Sigmoid colon (tissue), 7 donors: ENCODE measurements at places on chromosomes 3 and 15. TPM values are rescaled to one million over a fixed set of nuclear protein-coding genes. Genes with fewer than 3 reads are reported as not detected.
A peak's percentile ranks its signal among the peaks of the same experiment; 100 is the strongest.

DNA sequence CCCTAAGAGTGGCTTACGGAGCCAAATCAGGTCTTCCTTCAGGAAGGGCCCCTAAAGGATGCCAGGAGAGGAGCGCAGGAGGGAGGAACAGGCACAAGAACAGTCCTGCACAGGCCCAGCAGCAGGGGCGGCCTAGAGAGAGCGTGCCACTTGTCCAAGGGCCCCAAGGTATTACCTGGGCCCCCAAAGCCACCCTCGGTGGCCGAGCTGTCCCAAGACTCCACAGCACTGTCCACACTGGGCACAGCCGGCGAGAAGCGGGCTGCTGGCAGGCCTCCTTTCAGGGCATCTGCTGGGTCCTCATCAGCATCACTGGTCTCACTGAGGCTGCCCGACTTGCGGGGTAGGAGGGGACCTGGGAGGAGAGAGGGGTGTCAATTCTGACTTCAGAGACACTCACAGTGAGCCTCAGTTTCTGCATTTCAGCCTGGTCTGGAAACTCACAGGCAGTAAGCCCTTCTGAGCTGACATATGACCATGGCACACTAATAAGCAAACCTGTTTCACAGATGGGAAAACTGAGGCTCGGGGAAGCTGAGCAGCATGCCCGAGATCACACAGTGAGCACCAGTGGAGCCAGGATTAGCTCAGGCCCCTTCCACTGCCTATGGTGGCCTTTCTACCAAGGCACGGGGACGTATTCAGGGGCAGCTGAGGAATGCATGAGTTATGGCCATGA, 33.4 kb downstream of the GRIP2 start:
- DNase-seq, result peak; percentile 34
- peaks cover 6% of the 10 kb centered on the region for H3K4me1 ChIP-seq
- no peak overlapping the region for H3K27ac ChIP-seq
- H3K36me3 ChIP-seq, result no peaks in the 10 kb centered on the region

GRCh38 chr15:22952796-22953579, 27.2 kb downstream of the CYFIP1 start:
- DNase-seq, result peak; percentile 63
- H3K4me1 ChIP-seq, result peaks cover 83% of the 10 kb centered on the region
- no peak overlapping the region for H3K4me3 ChIP-seq
- H3K27ac ChIP-seq, result peak overlapping the region; percentile 77
- no peaks in the 10 kb centered on the region for H3K27me3 ChIP-seq

DNA sequence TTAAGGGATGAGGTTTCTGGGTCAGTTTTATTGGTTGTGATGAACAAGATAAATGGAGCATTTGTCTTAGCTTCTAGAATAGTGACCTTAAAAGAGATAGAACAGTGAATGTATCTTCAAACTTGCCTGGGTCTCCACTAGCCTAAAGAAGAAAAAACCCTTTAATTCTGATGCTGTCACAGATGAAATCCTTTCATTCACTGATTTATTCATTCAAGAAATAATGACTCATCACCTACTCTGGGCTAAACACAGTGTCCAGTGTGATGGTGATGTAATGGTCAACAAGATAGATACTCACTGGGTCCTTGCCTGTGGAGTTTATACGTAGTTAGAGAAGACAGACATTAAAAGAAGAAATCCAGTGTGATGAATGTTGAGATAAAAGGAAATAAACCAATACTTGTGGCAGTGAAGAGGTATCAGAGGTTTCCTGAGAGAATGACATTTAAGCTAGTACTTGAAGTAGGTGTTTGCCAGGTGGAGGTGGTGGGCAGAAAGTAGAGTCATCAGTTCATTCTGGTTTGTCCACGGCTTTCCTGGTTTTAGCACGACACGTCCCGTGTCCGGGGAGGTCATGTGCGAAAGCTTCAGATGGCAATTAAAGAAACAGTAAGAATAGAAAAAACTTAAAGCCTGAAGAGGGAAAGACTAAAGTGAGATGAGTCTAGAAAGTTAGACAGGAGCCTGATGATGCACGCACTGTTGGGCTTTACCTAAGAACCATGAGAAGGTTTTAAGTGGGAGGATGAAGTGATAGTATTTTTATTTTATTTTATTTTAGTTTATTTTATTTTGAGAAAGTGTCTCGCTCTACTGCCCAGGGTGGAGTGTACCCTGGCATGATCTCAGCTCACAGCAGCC, 18.5 kb downstream of the PAK2 start:
- H3K4me1 ChIP-seq, result no peaks in the 10 kb centered on the region
- no peak overlapping the region for H3K27ac ChIP-seq
- no peak overlapping the region for H3K4me3 ChIP-seq
- H3K27me3 ChIP-seq, result no peaks in the 10 kb centered on the region
- no peaks in the 10 kb centered on the region for H3K36me3 ChIP-seq
- no peak for DNase-seq

DNA sequence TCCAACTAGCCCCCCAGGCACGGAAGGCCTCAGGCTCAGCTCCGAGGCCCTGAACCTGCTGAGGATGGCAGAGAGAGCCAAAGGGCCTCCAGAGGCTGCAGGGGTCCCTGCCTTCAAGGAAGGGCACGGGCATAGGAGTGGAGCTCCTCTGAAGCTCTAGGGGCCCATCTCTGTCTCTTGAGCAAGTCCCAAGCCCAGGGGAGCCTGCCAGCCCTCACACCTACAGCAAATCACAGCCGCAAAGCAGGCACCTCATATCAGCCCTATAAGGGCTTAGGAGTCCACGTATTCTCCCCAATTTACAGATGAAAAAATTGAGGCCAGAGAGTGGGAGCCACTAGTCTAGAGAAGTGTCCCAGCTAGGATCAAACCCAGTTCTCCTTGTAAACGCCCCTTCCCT, 14.2 kb downstream of the PSTPIP1 start:
- no peaks in the 10 kb centered on the region for H3K4me1 ChIP-seq
- no peak overlapping the region for H3K4me3 ChIP-seq
- no peaks in the 10 kb centered on the region for H3K36me3 ChIP-seq
- no peaks in the 10 kb centered on the region for H3K27me3 ChIP-seq
- no peak overlapping the region for H3K27ac ChIP-seq

DNA sequence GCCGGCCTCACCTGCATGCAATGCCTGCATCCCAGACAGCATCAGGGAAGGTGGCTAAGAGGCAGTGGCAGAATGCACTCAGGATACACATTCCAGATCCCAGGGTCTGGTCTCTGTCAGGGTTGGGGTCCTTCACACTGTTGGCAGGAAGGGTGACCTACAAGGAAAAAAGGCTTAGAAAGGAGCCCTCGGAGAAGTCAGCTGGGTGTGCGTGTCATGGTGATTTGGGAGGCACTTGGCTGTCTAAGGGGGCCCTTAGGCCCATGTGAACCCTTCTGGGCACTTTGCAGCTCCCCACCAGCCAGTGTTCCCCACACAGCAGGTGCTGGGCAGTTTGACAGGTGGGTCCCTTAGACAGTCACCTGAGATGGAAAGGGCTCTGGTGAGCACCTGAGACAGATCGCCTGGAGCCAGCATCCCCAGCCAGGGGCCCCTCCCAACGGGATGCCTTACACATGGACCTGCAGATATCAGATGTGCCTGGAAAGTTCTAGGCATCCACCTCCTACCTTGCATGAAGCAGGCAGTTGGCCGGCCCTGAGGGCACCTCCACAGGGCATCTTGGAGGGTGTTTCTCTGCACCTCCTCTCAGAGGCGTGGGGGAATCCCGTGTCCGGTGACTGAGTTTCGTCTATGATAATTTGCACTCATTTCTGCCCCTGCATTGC, 131.6 kb downstream of the LRRK1 start:
- peak; percentile 39 for DNase-seq
- peaks cover 66% of the 10 kb centered on the region for H3K36me3 ChIP-seq
- no peaks in the 10 kb centered on the region for H3K27me3 ChIP-seq
- H3K27ac ChIP-seq, result no peak overlapping the region
- H3K4me1 ChIP-seq, result no peaks in the 10 kb centered on the region
- no peak overlapping the region for H3K4me3 ChIP-seq

- no peaks in the 10 kb centered on the region for H3K4me1 ChIP-seq
- H3K4me3 ChIP-seq, result no peak overlapping the region
- H3K27ac ChIP-seq, result no peak overlapping the region
- H3K27me3 ChIP-seq, result no peaks in the 10 kb centered on the region
- H3K36me3 ChIP-seq, result no peaks in the 10 kb centered on the region
Observed at GRCh38 chr15:25989327-25989726, 126.2 kb upstream of the ATP10A start.

GRCh38 chr15:36156879-36157427, 422.5 kb upstream of the CDIN1 start:
- DNase-seq, result peak; percentile 83
- H3K27ac ChIP-seq, result no peak overlapping the region
- no peaks in the 10 kb centered on the region for H3K36me3 ChIP-seq
- no peaks in the 10 kb centered on the region for H3K4me1 ChIP-seq

- no peak overlapping the region for H3K4me3 ChIP-seq
- no peaks in the 10 kb centered on the region for H3K4me1 ChIP-seq
- no peak for DNase-seq
- no peak overlapping the region for H3K27ac ChIP-seq
Observed at GRCh38 chr15:73570355-73571032, 62.7 kb downstream of the NPTN start.

GRCh38 chr3:64238971-64239667, 13.9 kb upstream of the PRICKLE2 start:
- H3K27ac ChIP-seq, result peak overlapping the region; percentile 94
- H3K36me3 ChIP-seq, result no peaks in the 10 kb centered on the region
- H3K27me3 ChIP-seq, result no peaks in the 10 kb centered on the region
- peak; percentile 94 for DNase-seq
- H3K4me1 ChIP-seq, result peaks cover 51% of the 10 kb centered on the region

DNA sequence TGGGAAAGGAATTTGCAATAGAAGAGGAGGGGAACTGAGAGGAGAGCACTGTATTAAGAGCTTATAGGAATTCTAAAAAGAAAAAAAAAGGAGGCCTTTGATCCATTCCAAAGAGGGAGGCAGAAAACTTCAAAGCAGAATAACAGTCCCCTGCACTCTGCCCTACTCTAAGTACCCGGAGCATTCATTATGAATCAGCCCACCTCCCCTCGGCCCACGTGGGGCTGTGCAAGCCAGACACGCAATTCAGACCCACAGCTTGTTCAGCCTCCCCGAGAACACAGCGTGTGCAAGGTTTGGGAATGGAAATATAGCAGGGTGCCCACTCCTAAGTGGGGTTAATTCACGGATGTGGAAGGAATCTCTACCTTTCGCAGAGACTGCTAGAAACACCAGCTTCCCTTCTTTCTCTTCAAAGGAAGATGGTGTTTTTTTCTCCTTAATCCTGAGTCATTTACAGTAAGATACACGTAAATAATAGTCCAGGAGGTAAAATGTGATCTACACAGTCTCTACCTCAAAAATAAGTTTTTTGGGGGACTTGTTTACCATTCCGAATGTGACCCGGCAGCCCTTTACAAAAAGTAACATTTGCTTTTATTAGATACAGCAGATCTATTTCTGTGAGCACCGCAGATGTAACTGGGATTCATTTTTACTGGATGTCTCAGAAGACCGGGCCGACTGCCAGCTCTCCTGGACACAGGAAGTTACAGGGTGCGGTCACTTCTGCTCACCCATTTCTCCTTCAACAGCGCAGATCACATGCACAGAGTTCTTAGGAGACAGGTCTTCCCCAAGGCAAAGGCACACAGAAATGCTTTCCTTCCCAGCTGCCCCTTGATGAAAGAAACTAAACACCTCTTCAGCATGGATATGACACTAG, 768.5 kb upstream of the CFAP20DC start:
- no peak overlapping the region for H3K4me3 ChIP-seq
- peak overlapping the region; percentile 67 for H3K27ac ChIP-seq
- H3K4me1 ChIP-seq, result peaks cover 28% of the 10 kb centered on the region

GRCh38 chr3:87120881-87121280, 106.2 kb upstream of the CHMP2B start:
- H3K4me1 ChIP-seq, result no peaks in the 10 kb centered on the region
- no peak for DNase-seq
- H3K36me3 ChIP-seq, result no peaks in the 10 kb centered on the region

- H3K27ac ChIP-seq, result no peak overlapping the region
- H3K27me3 ChIP-seq, result peaks cover 19% of the 10 kb centered on the region
- no peak for DNase-seq
- peaks cover 9% of the 10 kb centered on the region for H3K4me1 ChIP-seq
- no peaks in the 10 kb centered on the region for H3K36me3 ChIP-seq
Observed at GRCh38 chr3:185279587-185280138, 25.8 kb upstream of the EHHADH start.

- no peak overlapping the region for H3K27ac ChIP-seq
- no peak for DNase-seq
- H3K4me1 ChIP-seq, result no peaks in the 10 kb centered on the region
- H3K27me3 ChIP-seq, result no peaks in the 10 kb centered on the region
- peaks cover 43% of the 10 kb centered on the region for H3K36me3 ChIP-seq
Observed at GRCh38 chr15:92925454-92925853, 25.3 kb downstream of the CHD2 start.

DNA sequence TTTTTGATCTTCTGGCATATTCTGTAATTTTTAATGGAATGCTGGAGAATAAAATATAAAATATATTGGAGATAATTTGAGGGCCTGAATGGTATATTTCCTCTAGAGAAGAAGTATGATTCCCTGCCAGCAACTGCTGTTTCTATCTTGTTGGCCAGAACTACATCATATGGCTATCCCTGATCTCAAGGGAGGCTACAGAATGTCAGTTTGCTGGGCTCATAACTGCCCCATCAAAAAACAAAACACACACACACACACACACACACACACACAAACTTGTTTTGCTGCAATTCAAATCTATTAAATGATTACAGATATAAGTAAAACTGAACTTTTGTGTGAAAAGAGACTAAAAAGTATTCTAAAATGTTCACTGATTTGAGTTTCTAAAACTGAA, 51.0 kb downstream of the RASA2 start:
- H3K4me3 ChIP-seq, result no peak overlapping the region
- no peak for DNase-seq
- no peaks in the 10 kb centered on the region for H3K4me1 ChIP-seq
- no peak overlapping the region for H3K27ac ChIP-seq

- H3K4me3 ChIP-seq, result no peak overlapping the region
- no peaks in the 10 kb centered on the region for H3K36me3 ChIP-seq
- peaks cover 34% of the 10 kb centered on the region for H3K4me1 ChIP-seq
- peak overlapping the region; percentile 31 for H3K27ac ChIP-seq
- peak; percentile 59 for DNase-seq
Observed at GRCh38 chr15:77508541-77509243, 88.0 kb downstream of the HMG20A start.

GRCh38 chr15:78242128-78242527, 7.8 kb upstream of the ACSBG1 start:
- DNase-seq, result peak; percentile 36
- no peaks in the 10 kb centered on the region for H3K36me3 ChIP-seq
- H3K4me1 ChIP-seq, result peaks cover 7% of the 10 kb centered on the region
- no peak overlapping the region for H3K27ac ChIP-seq

The PLSCR4 gene
- polyA plus RNA-seq, result 32.4 TPM

The SGO1 gene
- 2.3 TPM for polyA plus RNA-seq

The LRTM1 gene
- polyA plus RNA-seq, result not detected

The ARGFX gene
- not detected for polyA plus RNA-seq

The MRPL46 gene
- polyA plus RNA-seq, result 53.6 TPM

The ATRIP gene
- polyA plus RNA-seq, result 1.8 TPM

The RNF168 gene
- 3.6 TPM for polyA plus RNA-seq

The CHRNA3 gene
- 0.23 TPM for polyA plus RNA-seq

The DUOXA2 gene
- polyA plus RNA-seq, result 117 TPM

The P4HTM gene
- polyA plus RNA-seq, result 5.5 TPM

The RASGRF1 gene
- 0.60 TPM for polyA plus RNA-seq
